ENCODE measurements at places on chromosomes 7 and 10. TPM values are rescaled to one million over a fixed set of nuclear protein-coding genes. Genes with fewer than 3 reads are reported as not detected.

- no peaks in the 10 kb centered on the region for H3K27me3 ChIP-seq
- no peak overlapping the region for H3K4me3 ChIP-seq
- no peak for DNase-seq
- no peaks in the 10 kb centered on the region for H3K4me1 ChIP-seq
- H3K36me3 ChIP-seq: no peaks in the 10 kb centered on the region
- no peak overlapping the region for H3K27ac ChIP-seq
These were observed 918.5 kb upstream of the POT1 start for GRCh38 chr7:125848157-125848556.

GRCh38 chr7:47444376-47445098, 137.4 kb downstream of the TNS3 start:
- DNase-seq: no peak
- H3K27me3 ChIP-seq: peaks cover 1% of the 10 kb centered on the region
- H3K4me3 ChIP-seq: no peak overlapping the region
- no peaks in the 10 kb centered on the region for H3K36me3 ChIP-seq

SCRN1 gene
- 14.7 TPM for total RNA-seq

DNA sequence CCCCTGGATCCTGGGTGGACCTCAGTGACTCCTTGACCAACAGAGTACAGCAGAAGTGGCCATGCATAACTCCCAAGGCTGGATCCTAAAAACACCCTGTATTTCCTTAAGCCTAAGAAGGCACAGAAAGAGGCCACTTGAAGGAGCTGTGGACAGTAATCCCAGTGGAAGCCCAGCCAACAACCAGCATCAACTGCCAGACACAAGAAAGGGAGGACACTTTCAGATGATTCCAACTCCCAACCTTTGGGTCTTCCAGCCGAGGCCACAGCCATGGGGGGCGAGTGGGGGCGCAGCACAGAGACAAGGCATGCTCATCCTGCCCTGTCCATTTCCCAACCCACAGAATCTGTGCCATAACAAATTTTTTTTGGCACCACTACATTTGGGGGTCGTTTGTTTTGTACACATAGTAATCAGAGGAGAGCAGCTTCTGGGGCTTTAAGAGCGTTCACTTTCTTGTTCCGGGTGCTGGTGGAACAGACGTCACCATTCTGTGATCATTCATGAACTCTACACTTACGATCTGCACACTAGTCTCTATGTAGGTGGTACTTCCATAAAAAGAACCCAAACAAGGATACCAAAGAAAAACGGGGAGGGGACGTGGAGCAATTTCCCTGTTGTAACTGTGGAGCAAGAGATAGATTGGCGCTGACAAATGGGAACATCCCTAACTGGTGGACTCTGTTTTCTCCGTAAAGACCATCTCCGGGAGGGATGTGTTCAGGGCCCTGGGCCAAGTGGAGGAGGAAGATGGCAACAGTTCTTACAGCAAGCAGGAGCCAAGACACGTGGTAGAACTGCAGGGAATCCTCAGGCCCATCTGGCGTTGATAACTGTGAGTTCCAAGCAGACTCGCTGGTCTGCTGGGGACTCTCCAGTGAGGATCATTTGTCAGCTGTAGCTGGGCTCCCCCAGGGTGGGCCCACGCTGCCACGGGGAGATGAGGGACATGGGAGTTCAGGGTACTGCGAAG, 6.0 kb upstream of the SLC29A3 start:
- H3K4me3 ChIP-seq: no peak overlapping the region
- H3K27me3 ChIP-seq: peaks cover 5% of the 10 kb centered on the region
- H3K4me1 ChIP-seq: peaks cover 16% of the 10 kb centered on the region
- no peak overlapping the region for H3K27ac ChIP-seq
- H3K36me3 ChIP-seq: no peaks in the 10 kb centered on the region

TSPAN13 gene
- 0.47 TPM for total RNA-seq

TEX36 gene
- not detected for total RNA-seq

Data from activated CD8-positive, alpha-beta T cell treated with anti-CD3 and anti-CD28 coated beads for 36 hours (primary cell).